ENCODE measurements at places on chromosomes 4 and X.

GRCh38 chr4:187128976-187129375 is 405.3 kb upstream of the FAT1 start:
- no peak for DNase-seq

- DNase-seq, result no peak
Measured at GRCh38 chrX:13346646-13347045, 26.8 kb upstream of the ATXN3L start.

- peak; percentile 21 for DNase-seq
Measured at GRCh38 chr4:163554870-163555465, 60.5 kb downstream of the TMA16 start.

DNA sequence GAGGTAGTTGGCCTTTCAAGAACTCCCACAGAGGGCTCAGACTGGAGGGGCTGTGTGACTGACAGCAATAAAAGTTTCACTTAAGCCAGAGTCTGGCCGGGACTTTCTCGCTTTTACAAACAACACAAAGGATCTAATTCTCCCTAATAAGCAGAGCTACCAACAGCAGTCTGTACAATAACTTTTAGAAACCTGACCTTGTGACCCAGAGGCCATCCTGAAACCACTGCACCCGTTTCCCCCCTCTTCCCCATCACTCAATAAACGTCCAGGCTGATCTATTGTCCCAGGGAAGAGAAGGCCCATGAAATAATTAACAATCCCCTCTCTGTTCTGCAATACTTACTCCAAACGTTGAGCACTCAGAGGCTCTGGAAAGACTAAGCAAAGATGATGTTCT is 442.4 kb downstream of the ZIC3 start:
- DNase-seq, result no peak

GRCh38 chrX:10477525-10477924 is 142.9 kb downstream of the MID1 start:
- DNase-seq, result no peak

- DNase-seq, result no peak
Measured at GRCh38 chrX:4809571-4809970, 1096.1 kb upstream of the PRKX start.

DNA sequence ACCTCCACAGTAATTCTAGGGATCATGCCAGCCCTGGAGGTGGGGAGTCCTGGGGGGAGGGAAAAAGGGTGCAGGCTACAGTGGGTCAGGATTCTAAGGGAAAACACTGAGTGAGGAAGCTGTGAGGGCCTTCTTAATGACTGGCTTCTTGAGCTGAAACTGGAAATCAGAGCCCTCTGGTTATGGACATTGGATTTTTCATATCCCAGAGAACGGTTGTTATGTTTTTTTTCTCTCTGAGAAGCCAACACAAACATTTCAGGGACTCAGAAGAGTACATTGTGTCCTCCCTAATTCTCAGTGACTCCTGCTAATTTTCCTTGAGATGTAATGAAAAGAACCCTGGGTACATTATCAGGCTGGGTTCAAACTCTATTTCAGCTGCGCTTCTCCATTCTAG is 162.4 kb upstream of the PRDX4 start:
- DNase-seq, result no peak

DNA sequence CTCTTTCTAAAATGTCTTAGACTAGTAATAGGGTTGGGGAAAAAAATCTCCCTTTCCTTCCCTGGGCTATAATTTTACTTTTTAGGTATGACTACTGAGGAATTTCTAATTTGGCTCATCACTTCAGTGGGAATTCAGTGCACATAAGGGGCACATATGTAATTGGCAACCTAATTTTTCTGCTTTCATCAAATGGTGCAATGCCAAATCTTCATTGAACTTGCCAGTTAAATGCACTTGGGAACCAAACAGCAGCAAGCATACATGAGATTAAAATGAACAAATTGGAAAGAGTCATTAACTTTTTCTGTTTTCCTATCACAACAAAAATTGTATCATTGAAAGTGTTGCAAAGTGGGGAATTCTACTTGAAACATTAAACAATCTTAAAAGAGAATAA is 2.9 kb upstream of the CCSER1 start:
- no peak for DNase-seq

DNA sequence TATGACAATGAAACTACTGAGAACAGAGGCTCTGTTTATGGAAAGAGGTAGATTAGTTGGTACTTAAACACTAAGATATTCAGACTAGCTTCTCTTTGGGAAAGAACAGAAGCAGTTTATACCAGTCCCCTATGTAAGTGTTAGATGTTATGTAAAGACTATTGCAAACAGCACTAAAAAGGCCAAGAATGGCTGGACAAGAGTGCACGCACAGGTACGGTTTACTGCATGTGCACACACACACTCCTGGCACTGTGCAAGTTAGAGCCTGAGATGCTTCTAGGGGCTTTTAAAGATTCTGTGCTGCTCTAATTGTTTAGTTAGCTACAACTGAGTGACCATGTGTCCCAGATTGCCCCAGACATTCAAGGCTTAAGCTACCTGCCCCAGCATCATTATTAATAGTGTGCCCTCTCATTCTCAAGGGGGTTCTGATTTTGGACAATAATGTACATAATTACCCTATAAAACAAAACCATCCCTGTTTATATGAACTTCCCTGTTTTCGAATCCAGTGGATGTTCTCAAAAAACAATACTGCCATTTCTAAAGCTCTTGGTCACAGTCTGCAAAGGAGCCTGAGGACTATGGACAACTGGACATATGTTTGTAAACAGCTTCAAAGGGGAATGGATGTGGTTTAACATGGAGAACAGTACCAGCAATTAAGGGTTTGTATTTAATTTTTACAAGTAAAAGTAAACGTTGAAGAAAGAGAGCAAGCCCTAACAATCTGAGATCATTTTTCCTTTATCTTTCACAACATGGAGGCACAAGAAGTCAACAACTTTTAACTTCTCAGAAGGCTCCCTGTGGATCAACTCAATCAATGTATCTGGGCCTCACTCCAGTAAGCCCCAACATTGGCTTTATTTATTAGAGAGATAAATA is 2.0 kb downstream of the SETD7 start:
- DNase-seq, result no peak

DNA sequence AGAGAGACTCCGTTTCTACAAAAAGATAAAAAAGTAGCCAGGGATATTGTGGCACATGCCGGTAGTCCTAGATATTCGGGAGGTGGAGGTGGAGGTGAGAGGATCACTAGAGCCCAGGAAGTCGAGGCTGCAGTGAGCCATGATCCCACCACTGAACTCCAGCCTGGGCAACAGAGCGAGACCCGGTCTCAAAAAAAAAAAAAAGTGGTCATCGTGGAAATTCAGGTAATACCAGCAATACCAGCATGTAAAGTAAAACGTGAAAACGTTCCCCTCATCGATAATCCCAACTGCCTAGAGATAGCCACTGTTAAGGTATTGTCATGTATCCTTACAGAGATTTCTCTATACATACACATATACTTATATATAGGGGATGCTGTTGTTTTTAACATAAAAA is 1.5 kb downstream of the MAGT1 start:
- DNase-seq, result no peak

GRCh38 chr4:86523333-86523732 is 70.8 kb upstream of the PTPN13 start:
- no peak for DNase-seq

GRCh38 chr4:17194586-17194985 is 296.1 kb upstream of the LDB2 start:
- DNase-seq, result no peak

GRCh38 chr4:76696109-76696508 is 201.8 kb downstream of the SOWAHB start:
- DNase-seq, result no peak

DNA sequence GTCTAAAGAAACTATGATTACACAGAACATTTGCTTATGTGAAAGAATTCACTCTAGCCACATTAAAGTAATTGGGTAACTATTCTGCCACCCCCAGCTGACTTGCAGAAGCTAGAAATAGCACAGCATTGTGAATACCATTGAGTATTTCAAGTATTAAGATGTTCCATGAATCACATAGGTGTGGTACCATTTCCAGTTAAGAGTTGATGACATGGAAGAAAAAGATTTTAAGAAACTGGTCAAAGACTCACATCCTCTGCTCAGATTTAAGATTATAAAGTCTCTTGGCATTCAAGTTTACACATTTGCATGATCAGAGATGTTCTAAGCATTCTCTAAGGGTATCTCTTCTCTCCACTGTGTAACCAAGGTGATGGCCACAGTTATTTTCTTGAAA is 287.5 kb downstream of the CAMK2D start:
- no peak for DNase-seq

DNA sequence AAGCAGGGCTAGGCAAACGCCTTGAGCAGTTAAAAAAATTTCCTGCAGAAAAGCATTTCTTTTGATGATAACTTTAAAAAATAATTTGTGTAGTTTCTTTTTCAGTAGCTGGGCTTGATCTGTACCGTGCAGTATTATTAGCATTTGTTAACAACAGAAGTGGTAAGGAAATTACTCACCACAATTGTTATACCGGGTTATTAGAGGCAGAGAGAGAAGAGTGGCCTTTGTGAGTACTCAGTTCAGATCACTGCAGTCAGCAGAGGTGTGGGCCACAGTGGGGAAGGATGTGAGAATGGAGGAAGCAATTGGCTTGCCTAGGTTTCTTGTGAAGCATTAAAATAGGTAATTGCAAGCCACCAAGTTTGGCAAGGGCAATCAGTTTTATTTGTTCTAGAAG is 14.3 kb upstream of the IL21 start:
- no peak for DNase-seq

GRCh38 chr4:19944251-19944650 is 307.5 kb upstream of the SLIT2 start:
- no peak for DNase-seq

DNA sequence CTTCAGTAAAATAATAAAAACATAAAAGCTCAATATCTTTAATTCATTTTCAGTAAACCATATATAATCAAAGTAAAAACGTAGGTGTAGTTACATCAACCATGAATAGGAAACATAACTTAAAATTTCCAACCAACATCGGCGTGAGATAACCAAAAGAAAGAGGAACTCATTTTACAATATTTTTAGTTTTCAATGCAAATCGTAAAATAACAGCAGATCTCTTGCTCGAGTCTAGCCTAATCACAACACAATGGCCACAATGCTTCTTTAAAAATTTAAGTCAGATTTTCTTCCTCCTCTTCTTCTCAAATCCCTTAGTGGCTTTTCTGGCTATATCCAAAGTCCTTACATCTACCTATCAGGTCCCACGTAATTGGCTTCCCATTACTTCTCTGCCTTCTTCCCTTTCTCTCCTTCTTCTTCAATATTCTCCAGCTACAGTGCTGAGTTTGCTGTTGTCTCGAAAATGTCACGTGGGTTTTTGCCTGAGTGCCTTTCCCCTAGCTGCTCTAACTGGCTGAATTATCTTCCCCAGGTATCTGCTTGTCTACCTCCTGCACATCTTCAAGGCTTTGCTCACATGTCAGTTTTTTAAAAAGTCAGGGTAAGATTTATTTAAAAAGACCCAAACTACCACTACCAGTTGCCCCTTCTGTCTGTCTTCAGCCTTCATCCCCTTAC is 90.9 kb upstream of the BANK1 start:
- DNase-seq, result no peak

GRCh38 chr4:99947190-99947578 is 766 bp upstream of the DNAJB14 start:
- no peak for DNase-seq

- no peak for DNase-seq
Measured at GRCh38 chrX:149715468-149715867, 3.6 kb downstream of the MAGEA11 start.

- no peak for DNase-seq
Measured at GRCh38 chrX:107780525-107780924, 3.0 kb downstream of the NCBP2L start.

- DNase-seq, result no peak
Measured at GRCh38 chr4:143248827-143249226, 64.1 kb downstream of the USP38 start.

DNA sequence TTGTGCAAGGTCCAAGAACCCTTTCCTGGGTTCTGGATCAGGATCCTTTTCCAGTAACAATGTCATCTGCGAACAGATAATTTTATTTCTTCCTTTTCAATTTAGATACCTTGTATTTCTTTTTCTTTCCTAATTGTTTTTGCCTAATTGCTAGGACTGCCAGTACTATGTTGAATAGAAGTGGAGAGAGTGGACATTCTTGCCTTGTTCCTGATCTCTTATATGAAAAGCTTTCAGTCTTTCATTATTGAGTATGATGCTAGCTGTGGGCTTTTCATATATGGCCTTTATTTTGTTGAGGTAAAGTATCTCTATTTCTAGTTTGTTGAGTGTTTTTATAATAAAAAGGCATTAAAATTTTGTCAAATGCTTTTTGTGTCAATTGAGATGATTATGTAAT is 42.2 kb upstream of the SPP1 start:
- no peak for DNase-seq

GRCh38 chrX:113919387-113919786 is 664.5 kb upstream of the HTR2C start:
- DNase-seq, result no peak

DNA sequence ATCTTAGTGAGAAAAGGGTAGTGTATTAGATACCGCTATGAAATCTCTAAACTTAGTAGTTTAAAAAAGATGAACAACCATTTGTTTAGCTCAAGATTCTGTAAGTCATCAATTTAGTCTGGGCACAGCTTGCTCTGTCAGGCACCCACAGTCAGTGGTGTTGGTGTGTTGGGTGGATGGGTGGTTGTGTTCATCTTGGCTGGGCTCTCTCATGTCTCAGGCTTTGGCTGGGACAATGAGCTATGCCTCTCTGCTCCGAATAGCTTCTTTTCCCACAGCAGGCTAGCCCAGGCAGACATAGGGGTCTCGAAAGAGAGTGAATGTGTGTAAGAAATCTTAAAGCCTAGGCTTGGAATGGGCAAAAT is 127.0 kb upstream of the GATB start:
- DNase-seq, result no peak

DNA sequence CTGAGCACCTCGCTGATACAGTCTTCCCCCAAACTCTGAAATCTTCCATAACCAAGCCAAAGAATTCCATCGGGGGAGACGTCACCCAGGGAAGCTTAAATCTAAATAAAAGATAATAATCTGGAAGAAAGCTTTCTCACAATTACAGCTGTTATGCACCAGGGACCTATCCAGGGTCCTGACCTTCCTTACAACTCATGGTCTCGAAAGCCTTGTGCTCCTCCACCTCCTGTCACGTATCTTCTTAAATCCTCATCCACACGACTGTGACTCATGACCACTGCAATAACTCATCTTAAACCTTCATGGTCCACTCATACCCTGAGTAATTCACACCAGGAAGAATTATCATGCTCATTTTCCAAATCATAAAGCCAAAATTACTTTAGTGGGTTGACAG is 166.8 kb upstream of the FRG1 start:
- no peak for DNase-seq

GRCh38 chrX:137052643-137053235 is 18.9 kb upstream of the GPR101 start:
- peak; percentile 19 for DNase-seq

GRCh38 chr4:600850-601515 is 24.4 kb upstream of the PDE6B start:
- DNase-seq, result no peak

- DNase-seq, result no peak
Measured at GRCh38 chr4:5758741-5759140, 47.7 kb downstream of the EVC start.
